ACHN (cell line): ENCODE measurements at places on chromosomes 1 and 21.
A peak's percentile ranks its signal among the peaks of the same experiment; 100 is the strongest.

DNA sequence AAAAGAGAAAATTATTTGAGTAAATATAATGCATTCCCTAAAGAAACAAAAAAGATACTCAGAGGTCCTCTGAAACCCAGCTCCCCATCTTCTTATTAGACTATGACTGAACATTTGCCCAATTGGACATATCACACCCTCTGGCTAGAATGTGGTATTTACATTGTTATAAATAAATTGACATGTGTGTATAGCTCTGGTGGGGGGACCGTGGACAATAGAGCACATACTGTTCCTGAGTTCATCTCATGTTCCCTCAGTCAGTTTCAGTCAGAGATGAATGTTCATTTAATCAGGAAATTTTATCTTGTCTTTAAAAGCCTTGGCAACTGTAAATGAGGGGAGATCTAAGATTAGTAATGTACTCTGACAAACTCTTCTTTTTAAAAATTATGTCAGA is 459.3 kb upstream of the ADAMTS5 start:
- DNase-seq = no peak

DNA sequence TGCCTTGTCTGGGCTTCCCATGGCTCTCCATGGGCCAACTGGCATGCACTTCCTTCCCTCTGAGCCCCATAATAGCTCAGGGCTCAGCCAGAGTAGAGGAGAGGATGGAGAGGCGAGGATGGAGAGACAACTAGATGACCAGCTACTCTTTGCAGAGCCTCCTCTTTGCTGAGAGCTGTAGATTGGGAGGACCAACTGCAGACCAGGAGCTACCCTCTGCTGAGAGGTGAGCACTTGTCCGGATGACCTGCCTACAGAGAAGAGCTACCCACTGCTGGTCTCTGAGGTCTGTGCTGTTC is 58.0 kb upstream of the ETV3 start:
- DNase-seq = no peak

GRCh38 chr1:13908128-13908527 is 208.1 kb downstream of the PRDM2 start:
- no peak for DNase-seq

DNA sequence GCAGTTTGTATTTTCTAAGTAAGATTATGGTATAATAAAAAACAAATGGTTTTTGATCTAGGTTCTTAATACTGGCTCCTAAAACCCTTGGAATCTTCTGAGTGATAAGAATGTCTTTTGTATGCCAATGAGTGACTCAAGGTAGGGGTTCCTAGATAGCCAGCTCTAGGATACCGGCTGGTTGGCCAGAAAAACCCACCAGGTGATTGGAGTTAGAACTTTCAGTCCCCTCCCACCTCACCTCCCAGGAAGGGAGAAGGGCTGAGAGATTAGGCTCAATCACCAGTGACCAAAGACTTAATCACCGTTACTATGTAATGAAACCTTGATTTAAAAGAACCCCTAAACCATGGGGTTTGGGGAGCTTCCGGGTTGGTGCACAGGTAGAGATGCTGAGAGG is 8.7 kb upstream of the BRDT start:
- no peak for DNase-seq

DNA sequence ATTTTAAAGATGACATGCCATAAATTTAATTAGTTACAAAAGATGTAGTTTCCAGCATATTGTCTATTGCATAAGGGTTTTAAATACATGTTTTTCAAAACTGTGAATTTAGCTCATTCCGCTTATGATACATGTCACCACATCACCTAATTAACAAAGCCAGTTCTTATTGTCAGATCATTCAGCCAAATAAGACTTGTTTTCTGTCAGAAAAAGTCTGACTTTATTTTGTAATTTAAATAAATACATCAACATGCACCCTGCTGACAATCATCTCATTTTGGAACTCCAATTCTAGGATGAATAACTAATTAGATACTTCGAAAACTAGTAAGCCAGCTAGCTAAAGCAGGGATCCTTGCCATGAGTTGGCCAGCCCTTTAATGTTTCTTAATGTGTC is 110.9 kb upstream of the APP start:
- no peak for DNase-seq

DNA sequence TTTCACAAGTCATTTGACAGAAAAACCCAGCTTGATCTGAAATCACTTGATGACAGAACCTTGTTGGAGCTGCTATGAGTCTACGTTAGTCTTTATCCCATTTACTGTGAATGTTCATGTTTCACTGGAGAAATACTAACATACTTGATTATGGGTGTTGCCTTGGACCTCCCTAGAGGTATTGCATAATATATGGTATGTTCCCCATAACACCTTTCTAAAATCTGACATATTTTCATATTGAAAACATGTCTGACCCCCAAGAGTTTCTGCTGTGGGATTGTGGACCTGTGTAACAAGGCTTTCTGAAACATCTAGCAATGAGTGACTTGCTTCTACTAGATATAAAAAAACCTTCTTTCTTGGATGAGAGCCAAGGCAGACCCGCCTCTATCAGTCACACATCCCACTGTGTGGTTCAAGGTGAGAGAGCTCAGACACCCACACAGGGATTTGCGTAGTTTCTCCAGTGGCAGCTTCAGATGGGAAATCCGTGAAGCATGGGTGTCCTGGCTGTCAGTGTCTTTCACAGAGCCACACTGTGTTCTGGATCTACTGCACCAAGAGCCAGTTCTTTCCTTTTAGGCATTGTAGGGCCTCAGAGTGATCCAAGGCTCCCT is 4.6 kb downstream of the NENF start:
- DNase-seq = no peak

- DNase-seq = no peak
These were observed 48.2 kb downstream of the COQ8A start for GRCh38 chr1:226988334-226988666.

DNA sequence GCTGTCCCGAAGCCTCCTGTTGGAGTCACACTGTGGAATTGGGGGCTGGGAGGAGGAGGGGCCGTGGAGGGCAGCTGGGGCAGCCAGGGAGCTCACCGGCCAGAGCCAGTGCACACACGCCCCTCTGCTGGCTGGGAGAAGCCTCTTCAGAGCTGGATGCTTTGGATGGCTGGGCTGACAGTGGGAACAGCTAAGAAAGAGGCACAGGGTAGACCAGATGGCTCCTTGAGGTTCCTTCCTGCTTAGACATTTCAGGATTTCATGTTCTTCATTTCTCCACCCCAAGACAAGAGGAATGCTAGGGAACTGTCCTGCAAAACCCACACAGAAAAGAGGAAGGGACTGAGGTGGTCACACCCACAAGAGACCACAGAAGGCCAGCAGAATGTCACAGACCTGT is 254.8 kb upstream of the VAMP3 start:
- DNase-seq = no peak

- DNase-seq = no peak
These were observed 46.5 kb upstream of the NFIA start for GRCh38 chr1:61035880-61036279.

DNA sequence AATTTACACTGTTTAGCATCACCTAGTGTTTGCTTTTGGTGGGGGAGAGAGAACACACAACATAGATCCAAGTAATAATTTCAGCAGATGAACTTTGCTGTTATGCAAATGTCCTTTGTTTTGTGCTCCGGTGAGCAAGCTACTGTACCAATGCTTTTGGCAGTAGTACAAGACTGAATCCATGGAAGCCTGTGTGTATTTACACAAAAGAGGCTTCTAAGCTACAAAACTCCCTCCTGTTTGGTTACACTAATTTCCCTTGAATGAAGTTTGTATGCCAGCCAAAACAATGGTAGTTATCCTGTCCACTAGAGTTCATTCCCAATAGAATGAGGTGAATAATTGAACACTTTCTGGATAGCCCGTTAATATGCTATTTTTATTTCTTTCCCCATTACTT is 320.5 kb downstream of the KCTD3 start:
- DNase-seq = no peak

DNA sequence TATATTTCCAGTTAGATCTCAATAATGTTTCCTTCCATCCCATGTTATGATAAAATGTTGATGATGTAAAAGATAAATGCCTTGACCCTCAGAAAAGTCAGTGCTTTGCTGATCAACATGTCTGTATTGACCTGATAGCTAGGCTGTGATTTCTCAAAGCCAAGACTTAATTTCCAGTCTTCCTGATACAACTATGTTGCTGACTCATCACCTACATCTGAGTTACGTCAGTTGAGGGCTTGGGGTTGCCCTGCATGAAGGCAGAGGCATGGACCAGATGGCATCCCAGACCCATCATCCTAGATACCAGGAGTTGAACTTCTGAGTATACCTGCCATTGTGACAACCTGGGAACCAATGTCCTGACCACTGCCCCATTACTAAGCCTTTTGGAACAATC is 4.8 kb downstream of the LCE1D start:
- no peak for DNase-seq

DNA sequence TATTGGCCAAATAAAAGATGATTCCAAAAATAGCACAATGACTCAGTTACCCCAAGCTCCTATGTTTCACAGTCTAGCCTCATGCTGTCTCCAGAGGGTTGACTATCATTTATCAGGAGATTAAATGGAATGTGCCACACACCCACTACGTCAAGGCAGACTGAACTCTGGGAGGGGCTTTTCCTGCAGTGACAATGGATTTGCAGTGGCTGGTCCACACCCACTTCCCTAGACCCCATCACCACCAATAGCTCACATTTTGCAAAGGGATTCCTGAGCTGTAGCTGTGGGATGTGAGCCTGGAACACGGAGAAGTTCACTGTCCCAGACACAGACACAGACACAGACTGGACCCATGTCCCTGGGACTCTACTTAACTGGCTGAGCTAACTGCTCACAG is 77.1 kb downstream of the HLCS start:
- DNase-seq = no peak

DNA sequence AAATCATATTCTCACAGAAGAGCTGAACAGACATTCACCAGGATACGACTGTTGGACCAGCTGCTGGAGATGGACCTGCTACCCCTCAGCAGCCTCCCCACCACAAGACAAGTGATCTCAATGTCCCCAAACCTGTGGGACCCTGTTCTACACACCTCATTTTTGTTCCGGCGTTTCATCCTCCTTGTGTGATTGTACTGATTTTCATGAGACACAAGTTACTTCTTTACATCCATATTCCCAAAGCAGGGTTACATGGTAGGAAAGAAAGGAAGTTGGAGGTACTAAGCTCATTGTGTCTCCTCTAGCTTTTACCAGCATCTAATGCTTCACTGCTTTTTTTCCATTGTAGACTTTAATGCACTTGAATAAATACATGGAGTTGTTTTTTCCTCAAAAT is 8.7 kb downstream of the ADAMTS1 start:
- DNase-seq = peak; percentile 12

- DNase-seq = peak; percentile 80
These were observed 23.9 kb downstream of the MEF2D start for GRCh38 chr1:156476501-156477298.

- DNase-seq = peak; percentile 41
These were observed 137.4 kb upstream of the USP25 start for GRCh38 chr21:15592271-15592860.

DNA sequence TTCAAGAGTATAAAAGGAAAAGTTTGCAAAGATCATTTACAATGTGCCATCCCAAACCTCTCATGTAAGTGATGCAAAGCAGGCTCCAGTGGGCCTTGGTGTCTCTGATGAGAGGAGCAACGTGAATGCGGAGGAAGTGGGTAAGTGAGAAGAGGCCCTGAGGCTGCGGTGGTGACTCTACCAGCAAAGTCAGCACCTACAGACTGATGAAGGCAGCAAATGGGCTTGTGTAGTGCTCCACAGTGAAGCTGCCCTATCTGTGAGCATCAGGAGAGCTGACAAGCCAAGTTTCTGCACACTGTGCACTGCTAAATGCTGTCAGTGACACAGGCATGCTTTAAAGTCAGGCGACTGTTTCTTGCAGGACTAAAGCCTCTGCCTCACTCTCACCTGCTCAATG is 15.6 kb upstream of the RAP1A start:
- DNase-seq = no peak

GRCh38 chr1:118842452-118843201 is 145.5 kb downstream of the TBX15 start:
- no peak for DNase-seq

GRCh38 chr1:29488086-29488793 is 251.9 kb downstream of the PTPRU start:
- DNase-seq = no peak

DNA sequence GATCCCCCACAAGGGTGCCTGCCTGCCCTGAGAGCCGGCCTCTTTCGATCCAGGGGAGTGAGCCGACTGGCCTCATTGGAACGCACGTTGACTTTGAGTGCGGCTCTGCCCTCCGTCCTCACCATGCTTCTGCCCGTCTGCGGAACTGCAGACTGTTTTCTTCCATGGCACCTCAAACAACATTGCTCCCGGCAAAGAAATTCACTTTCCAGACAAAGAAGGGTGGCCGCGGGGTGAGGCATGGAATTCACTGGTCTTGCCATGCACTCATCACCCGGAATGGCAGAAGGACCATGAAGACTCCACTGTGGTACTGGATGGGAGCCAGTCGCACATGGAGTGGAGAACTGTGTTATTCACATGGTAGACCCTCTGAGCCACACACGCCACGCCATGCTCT is 169.5 kb downstream of the NPHP4 start:
- no peak for DNase-seq

GRCh38 chr1:206508130-206508889 is 979 bp downstream of the RASSF5 start:
- DNase-seq = no peak

DNA sequence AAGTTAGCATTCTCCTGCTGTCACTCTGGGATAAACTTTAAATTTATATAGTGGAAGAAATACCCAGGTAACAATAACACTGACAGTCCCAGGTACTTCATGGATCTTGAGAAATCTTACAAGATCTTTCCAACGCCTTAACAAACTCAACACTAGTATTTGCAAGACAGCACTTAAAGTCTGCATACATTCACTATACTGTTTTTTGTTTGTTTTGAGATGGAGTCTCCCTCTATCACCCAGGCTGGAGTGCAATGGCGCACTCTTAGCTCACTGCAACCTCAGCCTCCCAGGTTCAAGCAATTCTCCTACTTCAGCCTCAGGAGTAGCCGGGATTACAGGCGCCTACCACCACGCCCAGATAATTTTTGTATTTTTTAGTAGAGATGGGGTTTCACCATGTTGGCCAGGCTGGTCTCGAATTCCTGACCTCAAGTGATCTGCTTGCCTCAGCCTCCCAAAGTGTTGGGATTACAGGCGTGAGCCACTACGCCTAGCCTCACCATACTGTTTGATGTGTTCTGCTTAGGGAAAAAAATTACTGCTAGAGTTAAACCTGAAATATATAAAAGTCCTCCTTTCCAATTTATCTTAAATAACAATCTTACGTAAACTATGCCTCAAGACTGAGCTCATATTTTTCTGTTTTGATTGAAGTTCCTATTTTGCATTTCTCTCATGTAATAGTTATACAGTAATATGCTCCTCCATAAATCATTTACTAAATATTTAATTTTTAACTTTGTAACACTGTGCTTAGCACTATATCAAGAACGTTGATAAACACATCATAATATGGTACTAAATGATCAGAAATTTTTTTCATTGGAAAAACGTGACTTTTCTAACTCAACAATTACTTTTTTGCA is 17.5 kb downstream of the EYA3 start:
- DNase-seq = peak; percentile 39

DNA sequence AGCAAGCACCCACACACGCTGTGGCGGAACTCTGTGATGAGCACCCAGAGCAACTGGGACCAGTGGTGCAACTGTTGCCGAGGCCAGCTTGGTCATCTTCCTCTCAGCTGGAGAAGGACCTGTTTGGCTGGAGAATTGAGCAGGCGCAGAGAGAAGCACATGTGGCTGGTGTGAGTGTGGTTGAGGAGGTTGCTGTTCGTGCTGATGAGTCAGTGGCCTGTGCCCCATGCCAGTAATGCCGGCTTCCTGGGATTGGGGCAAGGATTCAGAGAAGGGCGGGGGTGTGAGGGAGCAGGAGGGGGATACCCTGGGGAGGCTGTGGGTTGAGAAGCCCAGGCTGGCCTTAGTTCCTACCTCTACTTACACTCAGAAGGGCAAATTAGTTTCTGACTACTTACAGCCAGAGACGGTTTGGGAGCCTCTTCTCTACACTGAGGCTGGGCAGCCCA is 57.5 kb upstream of the EPS8L3 start:
- DNase-seq = peak; percentile 80
